Right hindlimb (tissue), 1 donor: ENCODE measurements at places on chromosomes 5 and 9.

- DNase-seq = peak; percentile 87
Measured at GRCh38 chr9:128420060-128420650, 502 bp upstream of the CERCAM start.

DNA sequence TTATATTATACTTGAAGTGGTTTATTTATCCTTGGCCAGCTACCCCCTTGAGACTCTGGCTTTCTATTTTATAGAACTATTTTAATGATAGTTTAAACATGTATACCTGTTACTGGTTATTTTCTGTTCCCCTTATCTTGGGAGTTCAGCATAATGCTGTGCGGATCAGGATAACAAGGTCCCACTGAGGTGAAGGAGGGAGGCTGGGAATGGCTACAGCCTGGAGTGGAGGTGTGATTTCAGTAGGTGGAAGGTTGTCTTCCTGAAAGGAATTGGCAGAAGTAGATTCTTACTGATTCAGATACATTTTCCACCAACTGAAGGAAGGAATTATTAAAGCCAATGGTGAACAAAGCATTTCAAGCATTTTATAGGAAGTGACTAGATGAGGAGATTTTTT lies 38.9 kb downstream of the PAM start:
- no peak for DNase-seq

DNA sequence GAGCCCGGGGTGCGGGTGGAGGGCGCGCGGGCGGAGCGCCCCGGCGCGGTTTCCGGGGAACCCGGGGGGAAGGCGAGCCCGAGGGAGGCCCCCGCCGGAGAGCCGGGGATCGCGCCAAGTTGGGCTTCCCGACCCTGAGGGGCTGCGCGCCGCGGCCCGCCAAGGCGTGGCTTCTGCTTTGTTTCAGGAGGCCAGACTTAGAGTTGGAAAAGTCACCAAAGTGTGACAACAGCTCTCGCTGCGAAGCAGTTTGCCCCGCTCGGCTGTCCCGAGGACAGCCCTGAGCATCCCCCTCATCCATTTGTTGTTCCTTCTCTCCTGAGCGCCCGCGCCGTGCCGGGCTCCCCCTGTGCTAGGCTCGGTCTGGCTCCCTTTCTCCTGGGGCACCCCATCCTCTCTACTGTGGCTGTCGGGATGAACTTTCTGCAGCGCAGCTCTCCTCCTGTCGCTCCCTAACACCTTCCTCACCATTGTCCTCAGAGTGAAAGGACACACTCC lies 410 bp downstream of the GLIPR2 start:
- DNase-seq = peak; percentile 61

DNA sequence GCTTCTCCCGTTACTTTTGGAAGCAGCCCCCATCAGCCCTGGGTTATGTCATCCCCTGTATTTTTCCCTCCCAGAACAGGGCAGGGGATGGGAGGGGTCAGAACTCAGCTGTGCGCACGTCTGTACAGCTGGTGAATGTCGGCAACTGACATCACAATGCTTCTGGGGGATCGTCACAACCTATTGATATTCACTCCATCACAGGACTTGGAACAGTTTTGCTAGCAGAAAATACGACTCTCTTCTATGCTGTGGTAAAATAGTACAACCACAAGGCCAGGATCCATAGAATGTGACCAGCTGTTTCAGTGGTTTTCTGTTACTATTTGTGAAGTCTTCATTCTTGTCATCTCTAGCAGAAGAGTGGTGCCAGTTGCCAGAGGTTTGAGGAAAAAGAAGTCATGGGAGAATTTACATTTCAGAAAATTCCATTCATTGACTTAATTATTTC lies 77.1 kb upstream of the KLF4 start:
- peak; percentile 79 for DNase-seq

DNA sequence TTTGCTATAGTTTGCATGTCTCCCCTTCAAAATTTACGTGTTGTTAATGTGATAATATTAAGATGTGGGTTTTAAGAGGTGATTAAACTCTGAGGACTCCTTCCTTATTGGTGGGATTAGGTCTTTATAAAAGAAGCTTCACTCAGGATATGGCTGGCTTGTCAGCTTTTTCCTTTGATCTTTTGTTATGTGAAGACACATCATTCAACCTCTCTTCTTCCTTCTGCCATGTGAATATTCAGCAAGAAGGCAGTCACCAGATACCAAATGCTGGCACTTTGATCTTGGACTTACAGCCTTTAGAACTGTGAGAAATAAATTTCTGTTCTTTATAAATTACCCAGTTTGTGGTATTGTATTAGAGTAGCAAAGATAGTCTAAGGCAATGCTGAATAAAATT lies 855.9 kb upstream of the CDH10 start:
- no peak for DNase-seq

DNA sequence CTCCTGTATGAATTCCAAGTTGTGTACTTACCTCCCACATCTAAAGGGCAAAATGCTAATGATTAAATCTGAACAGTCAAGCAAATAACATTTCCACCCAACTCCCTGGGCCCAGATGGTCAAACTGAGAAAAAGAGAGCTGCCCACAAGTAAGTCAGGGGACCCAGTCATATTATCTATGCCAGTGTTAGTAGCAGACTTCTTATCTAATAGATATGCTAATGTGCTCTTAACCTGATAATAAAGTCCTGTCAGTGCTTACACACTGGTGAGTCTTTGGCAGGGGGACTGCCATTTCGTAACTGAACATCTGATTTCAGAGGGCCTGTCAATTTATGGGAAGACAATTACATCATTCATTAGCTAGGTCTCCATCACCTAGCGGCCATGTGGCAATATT lies 292.3 kb upstream of the WWC1 start:
- DNase-seq = no peak

GRCh38 chr9:129672702-129673101 lies 7.3 kb downstream of the PRRX2 start:
- DNase-seq = no peak

GRCh38 chr5:106080535-106080934 lies 1590.2 kb downstream of the EFNA5 start:
- no peak for DNase-seq

DNA sequence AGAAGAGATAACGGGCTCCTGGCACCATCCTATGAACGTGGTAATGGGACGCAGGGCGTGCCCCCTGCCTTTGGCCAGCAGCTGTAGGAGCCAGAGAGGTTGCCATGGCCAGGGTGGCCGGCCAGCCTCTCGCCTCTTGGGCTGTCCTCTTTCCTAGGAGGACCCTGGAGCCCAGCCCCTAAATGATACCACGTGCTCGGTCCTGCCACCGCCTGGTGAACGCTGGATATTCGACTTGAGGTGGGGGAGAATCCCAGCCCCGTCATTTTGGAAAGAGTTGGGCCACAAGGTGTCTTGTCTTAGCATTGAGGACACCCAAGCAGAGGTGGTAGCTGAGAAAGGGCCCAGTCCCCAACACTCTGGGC lies 391 bp upstream of the NRG2 start:
- DNase-seq = no peak

DNA sequence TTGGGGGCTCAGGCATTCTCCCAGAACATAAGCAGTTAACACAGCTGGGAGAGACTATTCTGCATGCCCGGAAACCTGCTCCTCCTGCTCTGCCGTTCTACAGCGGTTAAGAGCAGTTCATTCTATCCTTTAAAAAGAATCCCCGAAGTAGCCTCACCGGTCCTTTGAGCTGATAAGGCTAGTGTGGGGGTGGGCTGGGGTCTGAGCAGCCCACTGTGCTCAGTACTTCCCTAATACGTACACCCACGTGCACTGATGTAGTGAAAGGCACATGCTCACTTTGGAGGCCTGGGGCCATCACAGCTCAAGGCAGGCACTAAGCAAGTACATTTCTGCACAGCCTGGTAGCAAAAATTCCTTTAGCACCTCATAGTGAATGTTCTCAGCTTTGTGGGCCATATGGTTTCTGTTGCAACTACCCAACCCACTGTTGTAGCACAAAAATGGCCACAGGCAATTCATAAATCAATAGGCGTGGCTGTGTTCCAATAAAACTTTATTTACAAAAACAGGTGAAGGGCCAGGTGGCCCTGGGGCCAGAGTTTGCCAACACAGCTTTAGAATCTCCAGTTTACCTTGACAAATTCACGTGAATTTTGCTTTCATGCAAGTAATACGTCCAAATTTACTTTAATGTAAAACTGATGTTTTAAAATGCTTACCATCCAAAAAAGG lies 136.4 kb downstream of the ZNF354C start:
- no peak for DNase-seq

GRCh38 chr5:108143581-108143980 lies 238.3 kb downstream of the FBXL17 start:
- DNase-seq = no peak

DNA sequence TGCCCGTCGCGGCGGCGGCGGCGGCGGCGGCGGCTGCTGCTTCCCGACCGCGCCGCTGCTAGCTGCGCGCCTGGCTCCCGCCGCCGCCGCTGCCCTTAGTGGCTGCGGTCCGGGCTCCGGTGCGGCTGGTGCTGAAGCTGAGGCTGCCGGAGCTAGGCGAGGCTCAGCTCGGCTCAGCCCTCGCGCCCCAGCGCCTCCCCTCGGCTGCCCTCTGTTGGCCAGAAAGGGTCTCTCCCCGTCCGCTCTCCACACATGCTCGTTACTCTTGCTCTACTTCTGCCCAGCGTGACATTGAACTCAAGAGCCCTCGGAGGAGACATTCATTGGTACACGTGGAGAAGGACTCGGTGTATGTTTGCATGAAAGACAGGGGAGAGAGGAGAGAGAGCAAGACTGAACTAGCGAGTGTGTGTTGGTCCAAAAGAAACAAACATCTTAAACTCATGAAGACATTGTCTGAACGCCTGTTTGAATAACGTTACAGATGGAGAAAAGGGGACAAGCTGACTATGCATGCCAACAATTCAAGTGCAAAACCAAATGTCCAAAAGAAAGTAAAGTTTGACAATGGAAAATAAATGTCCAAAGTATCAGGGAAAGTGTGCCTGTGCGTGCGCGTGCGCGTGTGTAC lies at the start of gene HCN1:
Gene HCN1, minus strand, starts transcription at position 175 of the 631 bp plus-strand sequence.
- peak; percentile 90 for DNase-seq

DNA sequence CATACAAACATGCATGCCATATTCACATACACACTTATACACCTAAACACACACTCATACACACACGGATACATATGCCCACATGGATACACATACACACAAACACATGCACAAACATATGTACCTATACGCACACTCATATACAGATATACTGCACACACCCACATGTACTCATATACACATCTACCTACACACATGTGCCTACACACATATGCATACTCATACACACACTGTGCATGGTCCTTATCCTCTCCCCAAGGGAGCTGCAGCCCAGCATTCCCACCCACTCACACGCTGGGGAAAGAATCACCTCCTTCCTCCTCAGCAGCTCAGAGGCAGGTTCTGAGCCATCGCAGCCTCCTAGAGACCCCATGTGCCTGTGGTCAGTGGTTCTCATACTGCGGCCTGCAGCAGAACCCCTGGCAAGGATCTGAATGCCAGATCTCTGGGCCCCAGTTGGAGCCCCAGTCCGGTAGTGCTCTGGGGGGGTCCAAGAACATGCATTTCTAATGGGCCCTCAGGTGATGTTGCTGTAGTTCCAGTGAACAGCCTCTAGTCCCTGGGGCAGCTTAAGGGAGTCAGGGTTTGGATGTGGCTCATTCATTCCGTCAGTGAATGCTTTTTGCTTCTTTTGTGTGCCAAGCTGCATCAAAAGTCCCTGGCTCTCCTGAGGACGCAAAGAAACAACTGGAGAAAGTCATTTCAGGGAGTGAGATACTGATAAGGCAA lies 39.0 kb downstream of the SEMA4D start:
- DNase-seq = no peak

DNA sequence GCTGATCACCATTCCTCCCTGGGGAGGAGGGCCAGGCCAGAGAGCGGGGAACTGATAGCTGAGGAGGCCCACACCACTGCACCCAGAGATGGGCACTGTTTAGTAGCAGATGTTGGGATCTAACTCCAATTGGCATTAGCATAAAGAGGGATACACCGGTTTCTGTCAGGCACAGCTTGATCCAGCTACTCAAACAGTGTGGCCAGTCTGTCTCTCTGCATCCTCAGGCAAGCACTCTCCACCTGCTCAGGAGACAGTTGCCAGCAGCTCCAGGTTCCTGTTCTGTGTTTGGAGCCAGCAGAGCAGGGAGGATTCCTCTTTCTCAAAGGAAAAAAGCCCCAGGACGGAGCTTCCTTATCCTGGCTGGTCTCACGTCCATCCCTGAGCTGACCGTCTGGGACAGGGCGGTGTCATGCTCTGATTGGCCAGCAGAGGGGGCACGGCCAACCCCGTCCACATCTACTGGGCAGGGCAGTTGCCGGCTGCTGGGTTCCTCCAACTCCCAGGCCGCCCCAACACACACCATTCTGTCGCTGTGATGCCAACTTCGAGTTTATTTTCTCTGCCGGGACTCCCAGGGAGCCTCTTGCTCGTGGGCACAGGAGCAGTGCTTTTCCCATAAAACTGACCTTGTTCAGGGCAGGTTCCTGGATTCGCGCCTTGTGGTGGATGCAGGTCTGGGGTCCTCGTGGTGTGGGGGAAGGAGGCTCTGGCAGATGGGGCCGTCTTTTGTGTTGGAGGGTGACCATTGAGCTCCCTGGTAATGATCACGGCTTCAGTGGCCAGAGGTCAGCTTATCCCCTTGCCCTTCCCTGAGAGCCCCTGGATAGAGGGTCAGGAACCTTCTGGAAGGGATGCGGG lies 47.9 kb downstream of the COL5A1 start:
- DNase-seq = peak; percentile 72

DNA sequence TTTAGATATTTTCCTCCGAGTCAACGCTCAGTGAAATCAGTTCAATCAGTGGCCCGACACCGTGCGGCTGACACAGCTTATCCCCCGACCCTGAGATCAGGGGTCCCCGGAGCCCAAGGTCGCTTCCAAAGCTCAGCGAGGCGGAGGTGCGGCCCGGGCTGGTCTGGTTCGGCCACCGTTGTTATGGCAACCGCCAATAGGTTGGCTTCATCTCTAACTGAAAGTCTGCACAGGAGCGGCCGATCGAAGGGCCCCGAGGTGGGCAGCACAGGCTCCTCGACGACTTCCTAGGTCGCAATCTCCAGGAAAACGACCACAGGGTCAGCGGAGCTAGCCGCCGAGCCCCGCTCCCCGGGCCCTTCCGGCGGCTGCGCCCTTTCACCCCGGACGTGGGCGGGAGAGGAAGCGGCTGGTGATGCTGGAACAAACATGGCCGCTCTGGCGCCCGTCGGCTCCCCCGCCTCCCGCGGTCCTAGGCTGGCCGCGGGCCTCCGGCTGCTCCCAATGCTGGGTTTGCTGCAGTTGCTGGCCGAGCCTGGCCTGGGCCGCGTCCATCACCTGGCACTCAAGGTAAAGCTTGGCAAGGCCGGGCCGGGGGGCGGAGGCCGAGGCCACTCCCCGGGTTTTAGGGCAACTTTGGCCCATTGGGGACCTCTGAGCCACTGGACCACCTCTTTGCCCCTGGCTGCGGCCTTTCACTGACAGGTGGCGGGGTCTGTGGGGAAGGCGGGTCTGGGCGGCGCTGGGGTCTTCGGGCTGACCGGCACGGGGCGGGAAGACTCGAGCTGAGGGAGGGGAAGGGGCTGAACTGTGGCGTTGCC lies at the start of gene GPR107:
Gene GPR107, plus strand, starts transcription at position 403 of the 821 bp plus-strand sequence. Its CDS starts 27 bp downstream, at position 430.
- DNase-seq = peak; percentile 91
